ENCODE measurements at places on chromosomes 5 and 9.

- no peak for DNase-seq
These were observed 137.6 kb downstream of the OLFM1 start for GRCh38 chr9:135224921-135225541.

GRCh38 chr9:87213948-87214347, 266.6 kb upstream of the GAS1 start:
- DNase-seq = no peak

GRCh38 chr9:82934949-82935348, 128.0 kb downstream of the RASEF start:
- DNase-seq = no peak

- DNase-seq = no peak
These were observed 27.6 kb upstream of the C5orf47 start for GRCh38 chr5:173961418-173961817.

DNA sequence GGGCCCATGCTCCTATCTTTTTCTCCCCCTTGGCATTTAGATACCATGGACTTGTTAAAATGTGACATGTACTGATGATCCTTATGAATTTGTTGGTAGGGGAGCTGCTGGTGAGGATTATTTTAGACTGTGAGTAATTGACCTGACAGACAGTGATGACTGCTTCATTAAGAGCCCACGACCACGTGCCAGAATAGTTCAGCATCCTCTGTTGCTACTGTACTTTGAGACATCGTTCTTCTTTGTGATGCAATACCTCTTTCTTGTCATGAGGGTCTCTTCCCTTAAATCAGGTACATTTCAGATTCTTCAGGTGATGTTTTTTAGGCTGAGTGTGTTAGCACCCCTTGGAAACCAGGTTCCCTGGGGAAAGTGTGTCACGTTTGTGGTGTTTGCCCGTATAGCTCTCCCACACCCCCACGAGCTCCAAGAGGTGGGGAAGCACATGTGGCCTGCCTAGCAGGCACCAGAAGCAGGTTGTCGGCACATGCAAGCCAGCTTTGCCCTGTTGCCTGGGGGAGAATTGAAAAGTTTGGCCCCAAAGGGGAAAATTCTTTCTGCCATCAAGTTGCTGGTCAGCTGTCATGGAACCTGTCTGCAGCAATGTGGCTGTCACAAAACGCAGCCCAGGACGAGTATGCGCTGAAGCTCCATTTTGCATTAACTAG, 25.1 kb downstream of the QRFP start:
- DNase-seq = no peak

DNA sequence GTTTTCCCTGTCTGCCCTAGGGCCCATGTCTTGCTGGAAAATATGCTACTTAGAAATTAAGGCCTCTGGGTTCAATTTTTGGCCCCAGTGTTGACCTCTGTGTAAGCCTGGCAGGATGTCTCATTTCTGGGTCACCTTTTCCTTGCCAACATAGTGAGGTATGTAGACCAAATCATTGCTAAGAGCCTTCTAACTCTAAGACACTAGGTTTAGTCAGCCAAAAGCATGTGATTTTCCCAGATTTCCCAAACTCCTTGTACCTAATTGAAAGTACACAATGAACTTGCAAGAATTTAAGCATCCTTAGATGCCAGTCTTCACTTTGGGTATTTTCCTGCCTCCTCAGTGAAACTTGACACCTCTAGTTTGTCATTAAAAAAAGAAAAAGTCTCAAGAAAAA, 77.0 kb downstream of the GALNT10 start:
- DNase-seq = no peak

GRCh38 chr9:123686829-123687192, 243.1 kb downstream of the DENND1A start:
- no peak for DNase-seq

DNA sequence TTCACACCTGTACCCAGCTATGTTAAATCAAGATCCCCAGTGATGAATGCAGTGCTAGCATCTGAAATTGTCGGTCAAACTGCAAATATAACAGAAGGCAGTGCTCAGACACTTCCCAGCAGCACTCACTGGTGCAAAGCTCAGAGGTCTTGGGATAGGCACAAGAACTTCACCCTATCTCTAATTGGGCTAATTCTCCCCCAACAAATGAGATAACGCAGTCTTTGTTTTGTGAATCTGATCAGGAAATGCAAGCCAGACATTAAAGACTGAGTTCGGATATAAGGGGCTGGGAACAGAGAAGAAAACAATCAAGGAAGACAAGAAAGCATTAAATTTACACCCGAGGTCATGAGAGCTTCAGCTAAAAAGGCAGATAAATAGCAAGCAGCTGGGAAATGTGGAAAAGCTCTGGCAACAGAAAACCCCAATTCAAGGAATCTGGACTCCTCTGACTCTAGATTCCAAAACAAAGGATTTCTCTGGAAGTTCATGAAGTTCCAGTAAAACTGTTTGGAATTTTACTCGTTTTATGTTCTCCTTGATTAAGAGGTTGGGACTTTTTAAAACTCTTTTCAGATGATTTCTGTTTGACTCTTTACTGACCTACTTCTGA, 65.1 kb downstream of the GNA14 start:
- DNase-seq = no peak

DNA sequence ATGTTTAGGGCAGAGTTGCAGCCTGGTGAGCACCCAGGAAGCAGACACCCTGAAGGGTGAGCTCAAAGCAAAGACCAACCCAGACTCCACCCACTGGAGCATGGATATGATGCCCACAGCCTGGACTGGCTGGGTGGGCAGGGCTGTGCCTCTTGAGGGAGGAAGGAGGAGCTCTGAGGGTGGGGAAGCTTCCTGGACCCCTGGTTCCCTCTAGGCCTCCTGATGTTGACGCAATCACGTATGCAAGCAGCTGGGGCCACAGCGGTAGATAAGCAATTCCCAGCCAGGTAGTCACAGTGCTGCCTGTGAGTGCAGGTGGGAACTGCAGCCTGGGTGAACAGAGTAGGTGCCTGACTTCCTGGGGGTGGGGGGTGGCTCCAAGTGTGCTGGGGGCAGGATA, 271.5 kb downstream of the CDK5RAP2 start:
- DNase-seq = no peak

DNA sequence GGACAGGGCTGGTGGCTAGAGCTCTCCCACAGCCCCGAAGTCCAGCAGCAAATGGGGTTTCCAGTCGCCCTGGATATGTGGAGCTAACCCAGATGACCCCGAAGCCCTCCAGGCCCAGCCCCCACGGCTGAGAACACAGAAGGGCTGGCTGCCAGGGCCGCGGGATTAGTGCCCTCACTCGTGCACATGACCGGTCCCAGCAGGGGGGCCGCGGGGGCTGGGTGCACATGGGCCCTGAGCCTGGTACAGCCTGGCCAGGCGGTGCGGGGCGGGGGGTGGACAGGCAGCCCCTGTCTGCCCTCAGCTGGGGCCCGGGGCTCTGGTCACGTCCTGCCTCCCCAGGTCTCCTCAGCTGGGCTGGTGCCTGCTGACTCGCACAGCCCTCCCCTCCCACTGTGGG, 5.9 kb downstream of the SSNA1 start:
- DNase-seq = no peak

All from stimulated activated CD8-positive, alpha-beta memory T cell treated with anti-CD3 and anti-CD28 coated beads, Interleukin-7, amount 100 ng/mL, for 4 hours (primary cell).